ENCODE measurements at places on chromosomes 12 and 14.

GRCh38 chr14:71947947-71948500 is 15.8 kb downstream of the RGS6 start:
- no peak for DNase-seq

DNA sequence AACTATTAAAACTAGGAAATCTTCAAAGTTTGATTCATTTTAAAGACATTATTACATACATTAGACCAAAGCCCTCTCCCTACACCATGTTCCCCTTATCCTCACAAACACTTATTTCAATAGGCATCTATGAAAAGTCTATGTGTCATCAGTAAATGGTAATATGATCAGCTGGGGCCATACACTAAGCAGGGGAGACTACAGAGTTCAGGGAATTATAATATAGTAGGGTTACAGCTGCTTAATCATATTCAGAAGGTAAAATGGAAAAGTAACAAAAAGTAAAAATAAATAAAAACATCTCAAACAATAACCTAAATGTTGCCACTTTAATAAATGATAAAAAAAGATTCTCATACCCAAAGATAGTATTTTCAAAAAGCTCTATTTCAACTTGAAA is 29.1 kb downstream of the PAWR start:
- DNase-seq, result no peak

GRCh38 chr14:92409043-92409442 is 86.1 kb downstream of the SLC24A4 start:
- DNase-seq, result no peak

GRCh38 chr12:2408262-2408661 is 355.5 kb downstream of the CACNA1C start:
- DNase-seq, result no peak

GRCh38 chr12:28050606-28051005 is 78.1 kb upstream of the PTHLH start:
- no peak for DNase-seq

DNA sequence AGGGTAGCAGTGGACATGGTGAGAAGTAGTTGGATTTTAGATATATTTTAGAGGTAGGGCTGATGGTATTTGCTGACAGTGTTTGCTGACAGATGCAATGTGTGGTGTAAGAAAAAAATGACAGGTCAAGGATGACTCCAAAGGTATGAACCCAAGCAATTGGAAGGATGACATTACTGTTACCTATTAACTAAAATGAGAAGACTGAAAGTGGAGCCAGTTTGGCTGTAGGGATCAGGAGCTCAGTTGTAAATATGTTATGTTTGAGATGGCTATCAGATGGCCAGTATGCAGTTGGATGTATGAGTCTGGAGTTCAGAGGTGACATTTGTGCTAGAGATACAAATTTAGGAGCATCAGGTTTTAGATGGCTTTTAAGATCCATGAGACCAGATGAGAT is 17.4 kb upstream of the SERPINA6 start:
- no peak for DNase-seq

DNA sequence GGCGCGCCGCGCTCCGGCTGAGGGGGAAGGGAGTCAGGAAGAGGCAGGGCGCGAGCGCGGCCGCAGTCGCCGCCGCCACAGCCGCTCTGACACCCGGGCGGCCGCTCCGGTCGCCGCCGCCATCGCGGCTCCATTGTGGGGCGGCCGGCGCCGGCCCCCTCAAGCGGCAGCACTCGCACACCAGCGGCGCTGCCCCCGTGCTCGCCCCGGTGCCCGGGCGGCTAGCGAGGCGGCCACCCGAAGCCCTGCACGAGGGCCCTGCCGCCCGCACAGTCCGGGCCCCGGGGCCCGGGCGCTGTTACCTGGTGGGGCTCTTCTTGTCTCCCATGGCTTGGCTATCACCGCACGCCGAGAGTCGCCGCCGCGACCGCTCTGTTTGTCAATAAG is 202 bp downstream of the YAF2 start:
- DNase-seq, result no peak

DNA sequence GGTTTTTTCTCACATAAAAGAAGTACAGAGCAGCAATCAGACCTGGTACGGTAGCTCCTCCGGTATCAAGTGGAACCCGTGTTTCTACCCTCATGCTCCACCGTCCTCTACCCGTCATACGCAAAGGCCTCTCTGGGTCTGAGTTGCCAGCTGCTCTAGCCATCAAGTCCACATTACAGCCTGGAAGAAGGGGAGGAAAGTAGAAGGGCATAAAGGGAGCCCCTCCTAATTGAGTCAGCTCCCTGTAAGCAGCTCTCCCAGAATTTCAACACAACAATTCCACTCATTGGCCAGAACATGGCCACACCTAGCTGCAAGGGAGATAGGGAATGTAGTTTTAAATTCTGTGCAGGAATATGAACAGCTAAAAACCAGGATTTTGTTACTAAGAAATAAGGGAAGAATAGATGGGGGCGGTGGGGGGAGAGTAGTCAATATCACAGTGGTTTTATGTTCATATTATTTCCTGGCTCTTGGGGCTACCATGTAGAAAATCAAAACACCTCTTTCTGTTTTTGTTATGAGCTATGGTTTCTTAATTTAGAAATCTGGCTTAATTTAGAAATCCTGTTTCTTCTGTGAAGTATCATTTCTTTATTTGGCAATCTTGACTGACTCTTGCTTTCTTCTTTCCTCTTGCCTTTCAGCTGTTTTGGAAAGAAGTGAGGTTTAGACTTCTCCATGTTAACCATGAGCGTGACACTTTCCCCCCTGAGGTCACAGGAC is 103.9 kb downstream of the AKAP6 start:
- no peak for DNase-seq

GRCh38 chr12:1401891-1402290 is 192.5 kb downstream of the FBXL14 start:
- DNase-seq, result no peak

- DNase-seq, result no peak
Observed at GRCh38 chr14:74670726-74671411, 42.0 kb downstream of the AREL1 start.

DNA sequence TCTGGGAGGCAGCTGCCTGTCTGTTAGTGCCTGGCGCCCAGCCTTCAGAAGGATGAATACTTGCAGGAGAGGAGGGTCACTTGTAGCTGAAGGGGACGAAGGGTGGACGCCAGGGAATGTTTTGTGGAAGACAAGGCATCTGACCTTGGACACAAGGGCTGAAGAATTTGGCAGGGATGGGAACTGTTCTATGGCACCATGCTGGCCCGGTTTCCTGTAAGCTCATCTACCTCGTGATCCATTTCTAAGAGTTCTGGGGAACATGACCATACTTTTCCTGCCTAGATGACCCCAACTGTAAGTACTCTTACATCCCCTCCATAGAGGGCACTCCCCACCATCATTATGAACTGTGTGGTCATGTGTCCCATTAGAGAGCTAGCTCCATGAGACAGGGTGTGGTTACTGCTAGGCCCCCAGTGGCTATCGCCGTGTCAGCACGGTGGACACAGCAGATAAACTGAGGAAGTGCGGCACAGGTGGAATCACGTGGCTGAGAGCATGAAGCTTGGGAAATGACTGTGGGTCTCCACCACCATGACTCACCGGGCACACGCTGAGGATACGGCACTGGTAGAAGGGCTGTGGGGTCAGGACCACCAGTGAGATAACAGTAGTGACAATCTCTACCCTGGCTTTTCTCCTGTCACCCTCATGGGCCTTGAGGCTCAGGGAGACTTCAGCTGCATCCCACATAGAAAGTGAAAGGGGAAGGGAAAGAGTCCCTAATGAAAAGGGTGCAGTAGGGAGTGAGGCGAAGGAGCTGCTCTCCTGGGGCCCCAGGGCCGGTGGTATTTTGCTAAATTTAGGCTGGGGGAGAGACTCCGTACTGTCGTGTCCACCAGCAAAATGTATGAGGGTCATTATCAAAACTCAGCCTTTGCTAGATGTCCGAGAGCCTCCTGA is 252.6 kb downstream of the FOXN3 start:
- DNase-seq, result no peak
